ENCODE measurements at places on chromosomes 4 and X. TPM values are rescaled to one million over a fixed set of nuclear protein-coding genes. Genes with fewer than 3 reads are reported as not detected.

NKX3-2 gene
- total RNA-seq, result not detected

DNAAF6 gene
- not detected for total RNA-seq

C4orf46 gene
- 6.5 TPM for total RNA-seq

ARSJ gene
- 64.5 TPM for total RNA-seq

ARMCX4 gene
- 4.5 TPM for total RNA-seq

ADH7 gene
- not detected for total RNA-seq

USP17L18 gene
- not detected for total RNA-seq

CFP gene
- total RNA-seq, result 0.81 TPM

PCDH18 gene
- total RNA-seq, result 1.2 TPM

FMR1 gene
- total RNA-seq, result 39.2 TPM

CA5B gene
- 3.0 TPM for total RNA-seq

RASSF6 gene
- total RNA-seq, result not detected

SGCB gene
- total RNA-seq, result 34.4 TPM

GPR143 gene
- total RNA-seq, result 2.6 TPM

FAT4 gene
- 42.5 TPM for total RNA-seq

NSG1 gene
- total RNA-seq, result 47.9 TPM

CTAG1B gene
- not detected for total RNA-seq

CTPS2 gene
- 13.9 TPM for total RNA-seq

CCSER1 gene
- total RNA-seq, result 4.4 TPM

FGFR3 gene
- 1.4 TPM for total RNA-seq

SULT1B1 gene
- 55.9 TPM for total RNA-seq

TBC1D9 gene
- total RNA-seq, result 58.6 TPM

KLKB1 gene
- total RNA-seq, result not detected

MAGEA11 gene
- not detected for total RNA-seq

ETDB gene
- not detected for total RNA-seq

SH3RF1 gene
- total RNA-seq, result 17.4 TPM

UGT2B15 gene
- total RNA-seq, result not detected

DACH2 gene
- total RNA-seq, result not detected

ENPP6 gene
- not detected for total RNA-seq

ETDA gene
- total RNA-seq, result not detected

SORCS2 gene
- total RNA-seq, result under 0.01 TPM

RHOH gene
- total RNA-seq, result not detected

UBE2A gene
- 17.3 TPM for total RNA-seq

WWC2 gene
- 39.5 TPM for total RNA-seq

PPP1R3F gene
- 8.1 TPM for total RNA-seq

RBMXL3 gene
- not detected for total RNA-seq

ALPK1 gene
- total RNA-seq, result 8.3 TPM

ZNF185 gene
- 27.8 TPM for total RNA-seq

RNF128 gene
- not detected for total RNA-seq

SYNPO2 gene
- 0.85 TPM for total RNA-seq

HAND2 gene
- 1.7 TPM for total RNA-seq

Data from endothelial cell of coronary artery (primary cell).